ENCODE measurements at places on chromosomes 4 and X. TPM values are rescaled to one million over a fixed set of nuclear protein-coding genes. Genes with fewer than 3 reads are reported as not detected.

TEX13D gene
- not detected for total RNA-seq

- DNase-seq = no peak
Measured at GRCh38 chr4:38803833-38804653, 548 bp downstream of the TLR1 start.

GRCh38 chrX:136097871-136098805, 49.2 kb upstream of the FHL1 start:
- DNase-seq = no peak

DNA sequence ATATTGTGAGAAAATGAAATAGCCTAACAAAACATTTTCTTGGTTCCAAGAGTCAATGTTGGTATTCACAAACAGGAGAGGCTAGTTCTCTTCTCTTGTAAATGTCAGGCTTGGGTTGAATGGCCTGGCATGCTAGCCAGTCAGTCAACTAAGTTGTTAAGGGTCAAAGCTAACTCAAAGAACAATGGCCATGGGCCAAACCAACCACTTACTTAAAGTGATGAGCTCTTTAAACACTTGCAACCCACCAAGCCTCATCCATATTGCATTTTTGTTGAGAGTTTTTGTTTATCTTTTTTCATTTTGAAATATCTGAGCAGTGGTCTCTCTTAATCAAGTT, 394.5 kb downstream of the RAB28 start:
- no peak for DNase-seq

LRRC66 gene
- total RNA-seq = 0.10 TPM

- no peak for DNase-seq
Measured at GRCh38 chr4:38782452-38783108, at the start of gene TLR10. TLR10 (minus strand) TSS chr4:38782990; CDS start chr4:38775590, 7,400 bp downstream.

GRCh38 chr4:180059216-180059881, 2183.9 kb upstream of the TENM3 start:
- no peak for DNase-seq

DNA sequence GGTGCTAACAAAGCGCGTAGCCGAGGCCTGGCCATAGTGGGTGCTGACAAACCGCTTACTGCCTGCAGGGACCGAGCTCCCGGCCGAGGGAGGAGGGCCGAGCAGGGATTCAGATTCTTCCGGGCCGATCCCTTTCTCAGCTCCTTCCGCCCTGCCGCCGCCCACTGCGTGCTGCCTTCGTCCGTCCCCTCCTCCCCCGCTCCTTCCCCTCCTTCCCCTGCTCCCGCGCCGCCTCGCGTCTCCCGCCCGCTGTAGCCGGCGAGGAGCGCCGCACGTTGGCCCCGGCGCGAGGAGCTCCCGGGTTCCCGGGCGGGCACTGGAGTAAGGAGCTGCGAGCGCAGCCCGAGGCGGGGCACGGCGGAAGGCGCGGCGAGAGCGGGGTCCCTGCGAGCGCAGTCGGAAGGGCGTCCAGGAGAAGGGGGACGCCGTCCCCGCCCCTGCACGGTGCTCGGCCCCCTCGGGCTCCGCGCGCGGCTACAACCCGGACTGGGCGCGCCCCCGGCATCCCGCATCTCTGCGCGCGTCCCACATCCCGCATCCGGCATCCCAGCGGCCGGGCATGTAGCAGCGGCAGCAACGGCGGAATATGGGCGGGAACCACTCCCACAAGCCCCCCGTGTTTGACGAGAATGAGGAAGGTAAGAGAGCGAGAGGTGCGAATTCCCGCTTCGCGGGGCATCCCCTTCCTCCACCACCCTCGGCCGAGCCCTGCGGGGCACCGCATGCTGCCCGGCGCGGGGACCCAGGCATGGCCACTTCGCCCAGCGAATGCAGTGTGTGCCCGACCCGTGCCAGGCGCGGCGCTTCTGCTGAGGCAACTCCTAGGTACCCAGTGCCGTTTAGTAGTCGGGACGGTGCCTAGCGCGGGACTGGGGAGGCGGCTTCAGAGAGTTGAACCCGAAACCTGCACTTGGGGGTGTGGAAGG, at the start of gene STK32B:
TSS of gene STK32B (plus strand) at position 203 of the 926 bp plus-strand sequence.
- DNase-seq = no peak

- no peak for DNase-seq
Measured at GRCh38 chr4:24836661-24837242, 41.4 kb downstream of the SOD3 start.

- no peak for DNase-seq
Measured at GRCh38 chrX:22689290-22689689, 310.5 kb upstream of the DDX53 start.

- peak; percentile 71 for DNase-seq
Measured at GRCh38 chr4:7781366-7781765, 158.3 kb downstream of the AFAP1 start.

GRCh38 chrX:42602136-42602535, 175.8 kb downstream of the PPP1R2C start:
- no peak for DNase-seq

AKAP4 gene
- not detected for total RNA-seq

GRCh38 chr4:140308366-140309123, 64.9 kb upstream of the SCOC start:
- DNase-seq = no peak

NR0B1 gene
- total RNA-seq = not detected

DNA sequence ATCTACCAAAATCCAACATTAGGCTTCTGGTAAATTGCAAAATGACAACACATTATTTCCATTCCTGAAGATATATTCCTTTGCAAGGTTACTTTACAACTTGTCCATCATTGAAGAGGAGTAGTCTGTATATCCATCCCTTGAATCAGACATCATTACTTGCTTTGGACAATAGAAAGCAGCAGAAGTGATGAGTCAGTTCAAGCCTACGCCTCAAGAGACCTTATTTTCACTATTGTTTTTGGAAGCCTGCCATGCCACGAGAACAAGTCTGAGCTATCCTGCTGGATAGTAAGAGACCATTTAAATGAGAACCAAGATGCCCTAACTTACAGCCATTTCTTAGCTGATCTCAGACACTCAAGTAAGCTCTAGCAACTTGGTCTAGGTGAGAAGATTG, 246.0 kb upstream of the HHIP start:
- DNase-seq = peak; percentile 74

DNA sequence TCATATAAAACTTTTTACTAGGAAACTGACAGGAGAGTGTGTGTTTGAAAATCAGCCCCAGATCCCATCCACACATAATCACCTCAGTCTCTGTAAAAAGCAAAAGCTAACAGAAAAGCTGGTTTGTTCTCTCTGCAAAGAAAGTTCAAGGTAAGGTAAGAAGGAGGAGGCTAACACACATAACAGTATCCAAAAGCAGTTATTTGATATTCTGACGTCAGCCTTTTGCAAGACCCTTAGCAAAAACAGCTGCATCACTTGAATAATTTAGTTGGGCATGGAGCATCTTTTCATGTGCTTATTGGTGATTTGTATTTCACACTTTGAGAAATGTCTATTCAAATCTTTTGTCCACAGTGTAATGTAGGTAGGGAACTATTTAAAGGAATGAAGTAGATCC, 5.5 kb downstream of the TCEAL9 start:
- no peak for DNase-seq

DNA sequence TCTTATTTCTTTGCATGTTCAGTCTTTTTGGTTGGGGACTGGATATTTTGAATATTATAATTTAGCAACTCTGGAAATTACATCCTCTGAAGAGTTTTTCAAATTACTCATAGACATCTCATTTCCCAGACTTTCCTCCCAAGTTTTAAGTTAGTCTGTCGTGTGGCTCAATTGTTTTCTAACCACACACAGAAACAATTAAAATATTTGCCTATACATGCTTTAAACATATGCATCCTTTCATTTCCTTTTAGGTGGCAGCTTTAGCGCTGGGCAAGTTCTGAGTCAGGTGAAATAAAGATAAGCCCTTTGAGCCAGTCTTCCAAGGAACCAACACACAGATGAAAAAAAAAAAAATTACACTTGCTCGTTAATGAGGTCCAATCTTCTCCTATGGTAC, 307.0 kb upstream of the SPOCK3 start:
- no peak for DNase-seq

DNA sequence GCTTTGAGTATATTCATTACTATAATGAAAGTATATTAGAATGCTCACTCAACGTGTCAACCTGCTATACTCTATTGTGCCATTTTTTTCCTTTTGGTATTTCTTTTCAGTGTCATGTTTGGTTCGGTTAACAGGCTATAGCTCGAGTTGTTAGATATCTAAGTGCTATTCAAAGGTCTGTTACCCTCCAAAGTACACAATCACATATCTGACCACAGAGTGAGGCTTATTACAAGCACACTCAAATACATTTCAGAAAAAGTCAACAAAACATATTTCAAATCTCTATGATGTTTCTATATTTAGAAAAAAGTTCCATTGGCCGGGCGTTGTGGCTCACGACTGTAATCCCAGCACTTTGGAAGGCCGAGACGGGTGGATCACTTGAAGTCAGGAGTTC, 32.8 kb downstream of the WNK3 start:
- no peak for DNase-seq

DNA sequence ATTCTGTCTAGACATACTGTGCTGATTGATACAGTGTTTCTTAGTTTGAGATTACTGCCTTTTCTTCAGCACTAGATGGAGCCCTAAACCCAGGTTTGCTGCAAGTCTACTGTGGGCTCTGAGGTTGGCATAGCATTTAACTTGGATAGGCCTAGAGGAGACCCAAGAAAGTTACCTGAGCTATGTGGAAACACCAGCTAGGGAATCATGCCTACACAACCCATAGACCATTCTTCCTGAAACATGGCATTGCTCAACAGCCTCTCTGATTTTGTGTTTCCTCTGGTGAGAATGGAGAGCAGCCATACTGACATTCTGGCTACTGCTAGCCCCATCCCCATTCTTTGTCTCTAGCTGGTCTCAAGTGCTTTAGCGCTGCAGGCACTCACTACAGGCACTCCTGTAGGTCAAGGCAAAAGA, 287.7 kb upstream of the PCDH18 start:
- DNase-seq = peak; percentile 33

SOD3 gene
- total RNA-seq = 0.58 TPM

- DNase-seq = no peak
Measured at GRCh38 chr4:87117732-87118075, 102.7 kb downstream of the KLHL8 start.

- DNase-seq = no peak
Measured at GRCh38 chrX:43166874-43167273, 388.9 kb upstream of the PPP1R2C start.
